NCI-H446 treated with DMSO at 0.1 percent for 48 hours (cell line): ENCODE measurements at places on chromosomes 1 and 21.

- DNase-seq, result peak; percentile 85
Measured at GRCh38 chr1:187070076-187070475, 241.3 kb downstream of the PLA2G4A start.

DNA sequence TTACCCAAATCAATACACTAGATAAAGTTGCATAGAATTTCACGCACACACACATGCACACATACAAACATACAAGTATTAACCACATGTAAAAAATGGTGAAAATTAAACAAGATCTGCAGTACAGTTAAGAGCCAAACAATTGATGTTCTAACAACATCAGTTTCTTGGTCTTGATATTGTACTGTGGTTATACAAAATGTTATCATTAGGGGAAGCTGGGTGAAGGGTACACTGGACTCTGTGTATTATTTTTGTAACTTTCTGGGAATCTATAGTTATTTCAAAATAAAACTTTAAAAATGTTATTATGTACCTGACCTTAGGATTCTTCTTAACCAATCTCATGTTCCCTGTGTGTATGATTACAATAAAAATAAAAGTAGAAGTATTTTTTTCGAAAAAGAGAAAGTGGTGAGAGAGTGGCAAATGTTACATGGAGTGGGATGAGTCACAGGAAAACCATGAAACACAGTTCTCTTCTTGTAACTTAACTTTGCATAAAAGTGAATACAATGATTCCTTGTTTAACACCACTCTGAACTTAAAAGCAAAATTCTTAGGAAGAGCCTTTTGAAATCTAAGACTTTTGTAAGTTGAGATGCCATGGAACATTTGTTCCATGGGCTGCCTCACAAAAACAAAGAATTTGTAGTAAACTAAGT lies 101.6 kb upstream of the RUNX1 start:
- DNase-seq, result no peak

DNA sequence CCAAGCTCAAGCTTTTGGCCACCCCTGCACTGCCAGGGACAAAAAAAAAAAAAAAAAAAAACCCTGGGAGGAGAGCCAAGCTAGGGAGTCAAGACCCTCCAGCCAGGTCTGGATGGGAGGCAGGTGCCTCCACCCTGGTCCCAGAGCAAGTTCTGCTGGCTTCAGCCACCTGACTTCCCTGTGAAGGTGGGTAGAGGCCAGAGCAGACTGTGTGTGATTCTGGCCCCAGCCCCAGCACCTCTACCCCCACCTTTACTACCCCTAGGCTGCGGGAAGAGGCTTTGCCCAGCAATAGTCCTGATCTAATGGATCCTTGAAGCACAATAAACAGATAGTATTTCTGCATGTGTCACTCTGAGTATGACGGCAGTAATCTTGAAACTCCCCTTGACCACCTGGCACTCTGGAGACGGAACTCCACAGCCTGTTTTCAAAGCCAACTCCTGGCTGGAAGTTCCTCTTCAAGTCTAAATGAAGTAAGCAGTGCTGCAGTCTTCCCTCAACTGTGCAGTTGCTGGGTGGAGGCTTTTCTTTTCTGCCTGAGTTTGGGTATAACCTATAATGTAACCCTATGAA lies 9.8 kb downstream of the PDZK1IP1 start:
- no peak for DNase-seq

DNA sequence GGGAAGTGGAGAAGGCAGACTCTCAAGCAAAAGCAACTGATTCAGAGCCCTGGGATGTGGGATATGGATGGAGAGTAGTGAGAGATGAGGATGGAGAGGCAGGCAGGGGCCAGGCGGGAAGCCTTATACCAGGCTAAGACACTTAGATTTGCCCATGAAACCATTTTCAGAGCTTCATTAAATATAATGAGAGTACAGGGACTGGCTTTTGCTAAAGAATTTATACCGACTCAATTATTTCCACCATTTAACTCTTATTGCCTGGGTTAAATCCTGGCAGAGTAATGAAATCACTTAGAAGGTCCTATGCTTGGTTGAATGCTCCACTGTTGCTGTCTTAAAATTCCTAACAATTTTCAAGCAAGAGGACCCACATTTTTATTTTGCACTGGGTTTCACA lies 311.7 kb downstream of the KCNH1 start:
- no peak for DNase-seq

GRCh38 chr1:53016705-53017104 lies 45.3 kb upstream of the PODN start:
- no peak for DNase-seq
